ENCODE measurements at places on chromosomes 6 and 20.

- DNase-seq: peak; percentile 71
These were observed 100.8 kb downstream of the MOXD1 start for GRCh38 chr6:132300323-132300949.

DNA sequence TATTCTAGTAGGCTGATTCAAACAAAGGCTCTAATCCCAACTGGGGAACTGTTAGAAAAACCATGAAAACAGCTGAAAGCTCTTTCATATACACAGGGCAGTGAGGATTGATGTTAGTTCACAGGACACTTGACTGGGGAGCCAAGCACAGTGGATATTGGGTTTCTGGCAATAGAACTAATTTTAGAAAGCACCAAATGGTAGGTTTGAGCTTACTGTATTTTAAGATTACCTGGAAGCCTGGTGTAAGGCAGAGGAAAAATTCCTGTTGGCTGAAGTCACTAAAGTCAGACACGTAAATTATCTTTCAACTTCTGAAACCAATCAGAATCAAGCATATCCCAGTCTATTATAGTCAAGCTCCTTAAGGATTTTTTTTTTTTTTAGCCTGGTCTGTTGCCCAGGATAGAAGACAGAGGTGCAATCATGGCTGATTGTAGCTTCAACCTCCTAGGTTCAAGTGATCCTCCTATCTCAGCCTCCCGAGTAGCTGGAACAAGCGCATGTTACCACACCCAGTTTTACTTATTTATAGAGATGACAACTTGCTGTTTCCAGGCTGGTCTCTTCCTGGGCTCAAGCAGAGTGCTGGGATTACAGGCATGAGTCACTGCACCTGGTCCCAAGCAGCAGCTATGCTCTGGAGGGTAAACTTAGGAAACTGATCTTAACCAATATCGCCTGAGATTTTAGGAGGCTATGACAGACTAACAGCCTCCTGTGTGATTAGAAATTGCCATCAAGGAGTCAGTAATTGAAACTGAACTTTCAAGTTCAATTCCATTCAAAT lies 32.5 kb upstream of the SYNCRIP start:
- DNase-seq: no peak

DNA sequence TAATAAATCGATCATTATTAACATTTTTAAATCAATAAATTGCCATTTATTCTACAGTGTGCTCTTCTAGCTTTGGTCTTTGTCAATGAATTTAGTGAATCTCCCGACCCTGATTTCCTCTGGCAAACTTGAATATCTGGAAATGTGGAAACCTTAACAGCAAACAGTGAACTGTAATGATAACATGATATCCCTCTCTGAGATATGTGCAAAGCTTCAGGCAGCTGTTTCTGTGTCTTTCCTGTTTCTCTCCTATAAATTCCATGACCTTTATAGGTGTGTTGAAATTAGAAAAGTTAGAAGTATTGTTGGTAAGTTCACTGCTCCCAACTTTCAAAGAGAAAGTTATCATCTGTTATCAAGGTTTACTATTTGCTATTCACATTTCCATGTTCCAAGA lies 218.8 kb upstream of the RNF217 start:
- no peak for DNase-seq

- no peak for DNase-seq
These were observed 15.2 kb upstream of the GUCA1A start for GRCh38 chr6:42158011-42158410.

DNA sequence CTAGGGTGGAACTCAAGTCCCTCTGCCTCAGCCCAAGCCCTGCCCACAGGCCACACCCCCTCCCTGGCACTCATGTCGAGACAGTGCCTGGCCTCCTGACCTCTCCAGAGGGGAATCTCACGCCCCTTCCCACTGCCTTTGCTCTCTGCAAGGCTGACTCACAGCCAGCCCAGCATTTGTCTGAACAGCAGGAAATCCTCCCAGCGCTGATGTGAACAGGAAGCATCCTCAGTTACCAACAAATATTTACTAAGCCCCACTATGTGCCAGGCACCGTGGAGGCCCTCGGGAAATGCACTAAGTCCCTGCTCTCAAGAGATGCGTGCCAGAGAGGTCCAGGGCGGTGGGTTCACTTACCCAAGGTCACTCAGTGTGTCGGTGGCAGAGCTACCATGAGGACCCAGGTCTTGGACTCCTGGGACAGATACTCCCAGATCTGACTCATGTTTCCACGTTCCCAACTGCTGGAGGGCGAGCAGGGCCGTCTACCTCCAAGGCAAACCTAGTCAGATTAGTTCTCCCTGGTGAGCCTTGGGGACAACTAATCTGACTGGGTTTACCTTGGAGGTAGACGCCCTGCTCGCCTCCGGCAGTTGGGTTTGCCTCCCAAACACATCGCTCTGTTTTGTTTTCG lies 7.8 kb downstream of the ADA start:
- peak; percentile 6 for DNase-seq

Measured in OCI-M1 (cell line).